ENCODE measurements at places on chromosomes 2 and 18.

GRCh38 chr2:109637749-109638570 is 23.8 kb downstream of the SOWAHC start:
- DNase-seq = no peak

DNA sequence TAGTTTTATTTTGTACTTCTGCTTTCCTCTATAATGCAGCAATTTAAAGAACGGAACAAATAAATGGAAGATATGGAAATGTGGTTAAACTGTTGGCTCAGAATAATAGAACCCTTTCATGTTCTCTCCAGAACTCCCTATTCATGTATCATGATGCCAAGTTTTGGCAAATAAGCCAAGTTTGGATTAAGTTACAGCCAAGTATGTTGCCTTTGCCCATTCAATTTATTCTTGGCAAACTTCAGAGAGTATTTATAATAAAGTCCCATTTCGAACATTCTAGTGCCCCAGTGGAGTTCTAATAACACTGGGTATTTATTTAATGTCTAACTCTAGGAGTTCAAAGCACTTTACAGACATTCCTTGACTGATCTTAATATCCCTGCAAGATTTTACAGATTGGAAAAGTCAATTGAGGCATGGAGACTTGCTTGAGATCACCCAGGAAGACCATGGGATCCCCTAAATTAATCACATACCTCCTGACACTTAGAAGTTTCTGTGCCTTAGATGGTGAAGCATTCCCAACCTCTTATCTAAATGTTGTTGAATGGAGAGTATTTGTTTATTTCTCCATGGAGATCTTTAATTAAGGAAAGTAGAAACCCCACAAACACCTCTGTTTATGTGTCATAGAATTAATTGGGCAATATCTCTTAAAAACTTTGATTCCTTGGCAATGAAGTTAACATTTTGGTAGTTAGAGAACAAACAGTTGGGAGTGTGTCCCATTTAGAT is 106.7 kb downstream of the ACKR3 start:
- no peak for DNase-seq

- DNase-seq = no peak
Observed at GRCh38 chr2:233002829-233003657, 10.0 kb downstream of the NGEF start.

DNA sequence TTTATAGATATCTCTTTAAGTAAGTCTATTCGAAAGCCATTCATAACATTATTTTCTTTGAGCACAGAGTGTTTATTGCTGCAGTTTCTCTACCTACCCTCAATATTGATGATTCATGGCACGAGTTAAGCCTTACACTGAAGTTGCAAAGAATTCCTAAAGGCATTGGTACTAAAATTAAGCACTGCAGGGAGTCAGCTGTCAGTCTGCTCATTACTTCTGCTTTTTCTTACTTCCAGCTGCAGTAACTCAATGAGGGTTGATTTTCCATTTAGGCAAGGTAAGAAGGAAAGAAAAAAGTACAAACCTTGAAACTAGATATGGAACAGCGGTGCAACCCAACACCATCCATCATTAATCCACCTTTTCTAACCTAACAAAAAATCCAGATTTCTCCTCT is 65.2 kb downstream of the RNF152 start:
- no peak for DNase-seq

- no peak for DNase-seq
Observed at GRCh38 chr18:55414475-55414874, 173.5 kb downstream of the TCF4 start.

- DNase-seq = no peak
Observed at GRCh38 chr2:49251766-49252165, 97.5 kb upstream of the FSHR start.

DNA sequence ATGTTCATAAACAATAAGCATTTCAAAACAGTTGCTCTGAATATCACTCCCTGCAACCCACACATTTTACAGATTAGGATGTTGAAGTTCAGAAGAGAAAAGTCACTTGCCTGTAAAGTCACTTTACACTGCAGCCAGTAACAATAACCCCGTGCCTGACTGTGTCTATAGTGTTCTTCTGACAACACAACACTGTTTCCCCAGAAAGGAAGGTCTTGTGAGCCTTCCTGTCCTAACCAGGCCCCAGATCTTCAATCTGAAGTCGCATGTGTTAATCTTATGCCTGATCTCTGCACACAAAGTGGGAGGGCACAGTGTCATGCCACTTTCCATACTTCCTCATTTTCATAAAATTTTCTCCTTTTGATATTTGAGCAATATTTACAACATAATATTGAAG is 120.2 kb downstream of the FEZ2 start:
- no peak for DNase-seq

GRCh38 chr2:57897920-57898319 is 148.7 kb upstream of the VRK2 start:
- no peak for DNase-seq

- no peak for DNase-seq
Observed at GRCh38 chr2:200405599-200406298, 99.3 kb downstream of the SPATS2L start.

DNA sequence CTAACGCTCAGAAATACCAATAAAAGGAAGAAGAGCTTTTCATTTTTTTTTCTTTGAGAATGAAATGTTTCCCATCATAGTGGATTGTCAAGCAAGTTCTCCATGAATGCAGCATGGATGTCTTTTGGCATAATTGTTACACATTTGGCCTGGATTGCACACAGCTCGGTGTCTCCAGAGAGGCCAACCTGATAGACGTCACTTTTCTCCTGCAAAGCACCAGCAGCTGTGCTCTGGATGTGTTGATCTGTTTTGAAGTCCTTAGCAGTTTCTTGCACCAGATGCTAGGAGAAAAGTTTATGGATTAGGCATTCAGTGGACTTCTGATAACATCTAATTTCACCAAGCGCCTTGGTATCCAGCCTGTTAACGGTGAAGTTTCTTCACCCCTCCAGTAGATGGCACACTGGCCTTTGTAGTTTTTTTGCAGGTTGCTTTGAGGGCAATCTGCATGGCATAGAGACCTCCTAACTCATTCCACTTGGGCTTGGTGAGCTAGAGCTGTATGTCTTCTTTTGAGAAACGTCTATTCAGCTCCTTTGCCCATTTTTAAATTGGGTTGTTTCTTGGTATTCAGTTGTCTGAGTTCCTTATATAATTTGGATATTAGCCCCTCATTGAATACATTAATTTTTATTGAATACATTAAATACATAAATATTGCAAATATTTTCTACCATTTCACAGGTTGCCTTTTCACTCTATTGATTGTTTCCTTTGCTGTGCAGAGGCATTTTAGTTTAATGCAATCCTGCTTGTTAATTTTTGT is 59.7 kb downstream of the PTH2R start:
- peak; percentile 85 for DNase-seq

DNA sequence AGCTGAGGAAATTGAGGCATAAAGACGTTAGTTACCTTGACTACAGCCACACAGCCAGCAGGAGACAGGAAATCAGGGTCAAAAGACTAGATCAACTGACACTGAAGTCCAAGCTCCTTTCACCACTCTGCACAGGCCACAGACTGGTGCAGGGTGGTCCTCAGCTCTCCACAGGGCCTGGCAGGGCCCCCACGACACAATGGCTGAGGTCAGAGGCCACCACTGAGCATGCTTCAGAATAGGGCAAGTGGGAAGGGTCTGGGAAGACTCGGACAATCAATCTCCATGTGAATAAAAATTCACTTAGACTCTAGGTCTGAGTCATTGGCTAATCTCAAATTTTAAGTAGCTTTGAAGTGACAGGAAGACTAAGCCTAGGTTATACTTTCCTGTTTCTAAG is 201.7 kb downstream of the ALK start:
- DNase-seq = no peak

- DNase-seq = no peak
Observed at GRCh38 chr18:3620146-3621119, 170.5 kb downstream of the TGIF1 start.

DNA sequence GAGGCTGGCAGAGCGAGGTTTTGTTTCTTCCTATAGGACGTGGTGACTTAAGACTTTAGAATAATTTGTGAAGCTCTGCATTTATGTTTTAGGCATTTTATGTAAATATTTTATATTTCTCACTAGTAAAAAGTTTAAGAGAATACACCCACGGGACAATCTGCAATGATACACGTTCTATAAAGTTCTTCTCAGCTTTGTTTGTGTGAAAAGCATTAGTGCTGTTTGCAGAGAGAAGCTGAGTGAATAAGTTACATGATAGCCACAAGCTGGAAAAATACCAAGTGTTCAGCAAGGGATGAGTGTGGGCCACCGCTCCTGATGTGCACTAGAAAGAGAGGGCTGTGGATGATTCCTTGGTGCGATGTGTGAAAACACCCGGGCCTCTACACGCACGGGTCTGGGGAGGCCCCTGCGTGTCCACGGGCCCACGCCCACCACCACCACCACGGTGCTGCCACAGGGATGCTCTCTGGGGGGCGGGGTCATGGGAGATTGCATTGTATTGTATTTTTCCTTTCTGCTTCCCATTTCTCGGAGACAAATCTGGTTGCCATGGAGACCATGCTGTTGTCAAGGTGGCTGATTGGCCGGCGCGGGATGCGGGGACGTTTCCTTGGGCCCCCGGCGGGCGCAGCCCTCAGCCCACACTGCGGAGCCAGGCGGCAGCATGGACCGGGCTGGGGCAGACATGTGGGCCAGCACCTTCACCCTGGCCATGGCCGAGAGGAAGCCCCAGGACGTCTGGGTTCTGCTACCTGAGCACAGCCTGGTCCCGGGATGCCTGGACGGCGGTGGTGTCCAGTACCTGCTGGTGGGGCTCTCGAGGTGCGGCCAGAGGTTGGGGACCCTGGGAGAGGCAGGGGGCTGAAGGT is at the start of gene RTP5:
TSS of gene RTP5 (plus strand) at position 643 of the 875 bp plus-strand sequence. CDS start at position 671, 28 bp downstream.
- no peak for DNase-seq

- no peak for DNase-seq
Observed at GRCh38 chr2:2791031-2791430, 460.0 kb upstream of the MYT1L start.

GRCh38 chr2:37786191-37786698 is 114.8 kb upstream of the CDC42EP3 start:
- DNase-seq = no peak

- DNase-seq = no peak
Observed at GRCh38 chr2:160921386-160921964, 238.8 kb upstream of the TANK start.

- peak; percentile 87 for DNase-seq
Observed at GRCh38 chr2:240586919-240587800, 626 bp downstream of the CAPN10 start.

GRCh38 chr2:88614497-88615157 is 12.6 kb downstream of the EIF2AK3 start:
- no peak for DNase-seq

- no peak for DNase-seq
Observed at GRCh38 chr18:44740000-44740399, 59.3 kb downstream of the SETBP1 start.

DNA sequence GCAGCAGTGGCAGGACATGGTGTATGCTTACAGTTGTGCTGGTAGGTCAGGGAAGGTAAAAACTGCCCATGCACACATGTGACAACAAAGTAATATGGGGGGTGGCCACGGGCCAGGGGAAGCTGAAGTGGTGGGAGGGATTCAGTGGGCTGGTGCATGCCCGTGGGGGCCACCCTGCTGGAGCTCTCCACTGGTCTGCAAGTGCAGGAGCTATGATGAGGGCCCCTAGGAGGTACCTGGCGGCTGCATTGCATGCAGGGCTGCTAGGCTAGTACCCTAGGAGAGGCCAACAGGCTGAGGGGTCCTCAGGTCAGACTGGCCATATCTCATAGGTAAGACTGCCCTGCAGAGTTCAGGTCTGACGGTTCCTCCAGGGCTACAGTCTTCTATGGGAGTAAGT is 265.9 kb downstream of the NUP35 start:
- DNase-seq = no peak

DNA sequence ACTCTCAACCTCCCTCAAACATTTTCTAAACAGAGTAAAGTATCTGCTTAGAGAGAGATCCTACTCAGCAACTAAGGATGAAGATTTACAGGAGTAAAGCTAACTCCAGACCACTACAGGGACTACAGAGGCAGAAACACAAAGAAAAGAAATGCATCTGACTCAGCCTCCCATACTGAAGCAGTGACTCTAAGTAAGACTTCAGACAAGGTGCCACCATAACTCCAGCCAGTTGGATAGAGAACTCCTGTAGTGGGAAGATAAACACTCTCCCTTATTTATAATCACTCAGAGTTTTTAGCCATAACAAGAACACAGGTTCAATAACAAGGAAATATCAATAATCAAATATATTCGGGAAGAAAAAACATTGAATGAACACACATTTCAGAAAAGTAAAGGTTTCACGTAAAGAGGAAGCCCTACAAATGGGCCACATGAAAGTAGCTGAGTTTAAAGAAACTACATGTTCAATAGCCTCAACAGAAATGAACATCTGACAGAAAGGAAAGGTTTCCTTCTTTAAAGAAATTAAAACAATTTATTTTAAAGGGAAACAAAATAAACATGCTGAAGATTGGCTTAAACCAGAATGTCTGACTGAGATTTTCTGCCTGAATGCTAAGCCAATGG is 519.9 kb downstream of the KCNJ3 start:
- no peak for DNase-seq

- DNase-seq = no peak
Observed at GRCh38 chr2:239630618-239631286, 229.9 kb upstream of the HDAC4 start.

DNA sequence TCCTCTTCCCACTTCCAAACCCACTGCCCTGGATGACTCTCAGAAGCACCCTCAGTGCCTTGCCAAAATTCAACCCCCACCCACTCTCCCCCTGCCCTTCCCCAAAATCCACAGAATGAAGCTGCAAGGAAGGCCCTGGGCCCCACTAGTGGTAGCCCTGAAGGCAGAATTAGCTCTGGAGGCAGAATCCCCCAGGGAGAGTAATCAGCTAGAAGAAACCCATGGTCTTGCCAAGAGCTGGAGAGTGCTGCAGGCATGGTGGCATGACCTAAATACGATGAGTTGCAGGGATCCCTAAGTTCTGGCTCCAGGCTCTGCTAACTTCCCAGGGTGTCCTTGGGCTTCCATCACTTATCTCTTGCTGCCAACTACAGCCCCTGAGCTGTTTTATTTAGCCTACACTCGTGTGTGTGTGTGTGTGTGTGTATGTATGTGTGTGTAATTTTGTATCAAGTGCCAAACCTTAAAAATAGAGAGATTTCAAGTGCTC is 7.9 kb downstream of the GAD1 start:
- no peak for DNase-seq

GRCh38 chr18:2169656-2170055 is 401.6 kb downstream of the METTL4 start:
- DNase-seq = no peak

- DNase-seq = no peak
Observed at GRCh38 chr2:221552291-221552690, 19.8 kb downstream of the EPHA4 start.

Data from Karpas-422 (cell line).